ENCODE measurements at places on chromosomes 11 and 22.

GRCh38 chr11:8870411-8871170 lies 40.4 kb upstream of the AKIP1 start:
- DNase-seq, result peak; percentile 83

- peak; percentile 51 for DNase-seq
Measured at GRCh38 chr11:102882389-102883024, 7.7 kb upstream of the MMP12 start.

- DNase-seq, result no peak
Measured at GRCh38 chr11:64568041-64568571, 22.9 kb upstream of the SLC22A12 start.

GRCh38 chr11:76839311-76839710 lies 21.4 kb upstream of the ACER3 start:
- DNase-seq, result no peak

DNA sequence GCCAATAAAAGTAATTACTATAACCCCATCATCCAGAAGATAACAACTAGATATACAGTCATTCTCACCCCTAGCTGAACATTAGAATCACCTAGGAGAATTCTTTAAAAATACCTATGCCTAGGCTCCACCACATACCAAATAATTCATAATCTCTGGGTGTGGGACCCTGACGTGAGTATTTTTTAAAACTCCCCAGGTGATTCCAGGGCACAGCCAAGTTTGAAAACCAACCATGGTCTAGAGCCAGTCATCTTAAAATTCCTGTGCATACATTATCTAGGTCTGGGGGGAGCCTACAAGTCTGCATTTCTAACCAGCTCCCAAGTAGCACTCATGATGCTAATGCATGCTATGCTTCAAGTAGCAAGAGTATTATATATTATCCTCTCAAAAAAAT lies 281.0 kb upstream of the MTNR1B start:
- DNase-seq, result no peak

- no peak for DNase-seq
Measured at GRCh38 chr11:46208803-46209202, 68.7 kb upstream of the CREB3L1 start.

DNA sequence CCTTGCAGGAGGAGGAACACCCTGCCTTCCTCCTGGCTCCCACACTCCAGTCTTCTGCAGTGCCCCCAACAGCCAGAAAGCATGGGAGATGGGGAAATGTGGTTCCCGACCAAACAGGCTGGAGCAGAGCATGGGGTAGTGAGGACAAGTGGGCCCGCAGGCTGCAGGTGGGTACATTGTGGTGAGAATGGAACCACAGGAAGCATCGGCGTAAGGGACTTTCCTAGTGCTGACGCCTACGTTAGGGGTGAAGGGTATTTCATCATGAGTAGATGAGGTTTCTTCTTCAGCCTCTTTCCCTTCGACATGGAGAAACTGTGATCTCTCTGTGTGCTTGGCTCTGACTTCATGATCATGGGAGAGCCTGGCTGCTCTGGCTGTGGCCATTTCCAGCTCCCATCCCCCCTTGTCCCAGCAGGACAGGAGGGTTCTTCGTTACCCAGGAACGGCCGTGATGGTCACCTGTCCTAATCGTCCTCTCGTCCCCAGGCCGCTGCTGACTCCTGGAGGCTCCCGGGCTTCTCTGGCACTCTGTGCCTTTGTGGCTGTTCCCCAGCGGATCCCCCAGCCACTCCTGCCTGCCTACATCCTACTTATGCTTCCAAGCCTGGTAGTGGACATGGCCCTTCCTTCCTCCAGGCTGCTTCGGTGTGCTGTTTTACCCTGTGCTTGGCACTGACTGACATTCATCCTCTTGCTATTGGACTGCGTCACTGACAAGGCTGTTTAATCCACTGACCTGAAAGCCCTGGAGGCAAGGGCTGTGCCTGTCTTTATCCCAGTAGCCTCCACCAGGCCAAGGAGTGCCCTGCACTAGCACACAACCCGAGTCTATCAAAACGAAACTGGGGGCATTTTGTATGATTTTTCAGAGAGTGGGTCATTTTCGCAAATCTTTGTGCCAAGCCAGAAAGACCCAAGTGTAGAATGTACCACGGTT lies 65.2 kb upstream of the CECR2 start:
- no peak for DNase-seq

- no peak for DNase-seq
Measured at GRCh38 chr11:1928470-1928890, 9.0 kb downstream of the TNNT3 start.

DNA sequence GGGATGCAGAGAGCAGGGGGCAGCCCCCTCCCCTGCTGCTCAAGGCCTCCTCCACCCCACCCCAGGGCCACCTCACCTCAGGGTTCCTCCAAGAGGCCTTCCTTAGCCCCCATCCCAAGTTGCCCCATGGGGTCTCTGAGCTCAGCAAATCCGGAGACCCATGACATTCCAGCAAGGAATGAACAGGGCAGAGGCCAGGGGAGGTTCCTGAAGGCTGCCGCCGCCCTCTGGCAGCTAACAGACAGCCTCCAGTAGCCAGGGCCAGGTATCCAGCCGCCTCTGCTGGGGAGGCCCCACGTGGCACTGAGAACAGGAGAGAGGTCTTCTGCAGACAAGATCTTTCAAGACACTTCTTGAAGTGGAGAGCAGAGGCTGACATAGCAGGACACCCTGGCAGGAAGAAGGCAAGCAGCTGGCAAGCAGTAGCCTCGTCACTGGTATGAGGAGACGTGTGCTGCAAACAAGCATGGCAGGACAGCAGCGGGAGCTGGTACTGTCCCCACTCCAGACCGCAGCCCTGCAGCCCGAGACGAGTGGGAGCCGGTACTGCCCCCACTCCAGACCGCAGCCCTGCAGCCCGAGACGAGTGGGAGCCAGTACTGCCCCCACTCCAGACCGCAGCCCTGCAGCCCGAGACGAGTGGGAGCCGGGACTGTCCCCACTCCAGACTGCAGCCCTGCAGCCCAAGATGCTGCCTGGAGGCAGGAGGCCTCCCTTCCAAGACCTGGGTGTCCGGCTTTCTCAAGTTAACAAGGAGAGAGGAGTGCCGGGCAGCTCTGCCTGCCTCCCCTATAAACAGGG lies 190.6 kb downstream of the IGLL1 start:
- DNase-seq, result no peak

DNA sequence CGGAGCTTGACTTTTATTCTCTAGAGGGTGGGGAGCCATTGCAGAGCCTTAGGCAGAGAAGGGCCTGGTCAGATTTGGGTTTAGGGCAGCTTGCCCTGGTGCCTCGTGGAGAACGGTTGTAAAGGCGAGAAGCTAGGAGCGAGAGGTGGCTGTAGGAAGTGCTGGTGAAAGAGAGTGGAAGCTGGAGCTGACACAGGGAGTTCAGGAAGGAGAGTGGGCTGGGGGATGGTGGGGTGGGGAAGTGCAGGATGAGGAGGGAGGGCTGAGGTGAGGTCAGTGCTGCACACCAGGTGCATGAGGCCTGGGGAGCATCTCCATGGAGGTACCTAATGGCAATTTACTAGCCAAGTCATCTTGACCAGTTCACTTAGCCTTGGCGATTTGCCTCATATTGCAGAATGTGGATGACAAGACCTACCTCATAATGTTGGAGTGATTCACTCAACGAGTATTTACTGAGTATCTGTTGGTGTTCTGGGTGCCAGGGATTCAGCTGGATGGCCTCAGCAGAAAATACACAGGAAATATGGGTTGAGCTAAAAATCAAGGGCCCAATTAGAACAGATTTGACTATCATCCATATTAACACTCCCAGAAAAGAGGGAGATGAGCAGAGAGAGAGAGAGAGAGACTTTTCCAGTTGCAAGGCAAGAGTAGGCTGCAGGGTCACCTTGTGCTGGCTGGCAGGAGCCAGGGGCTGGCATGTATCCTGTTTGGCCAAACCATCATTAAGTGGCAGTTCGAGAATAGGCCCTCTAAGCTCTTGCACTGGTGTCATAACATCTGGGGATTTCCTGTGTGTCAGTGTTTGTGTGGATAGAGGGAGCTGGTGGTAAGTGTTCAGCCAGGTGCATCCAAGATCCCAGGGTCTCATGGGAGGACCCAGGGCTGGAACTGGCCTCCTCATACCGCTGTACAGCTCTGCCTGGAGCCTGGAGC lies 44.4 kb upstream of the CLDN5 start:
- peak; percentile 54 for DNase-seq

DNA sequence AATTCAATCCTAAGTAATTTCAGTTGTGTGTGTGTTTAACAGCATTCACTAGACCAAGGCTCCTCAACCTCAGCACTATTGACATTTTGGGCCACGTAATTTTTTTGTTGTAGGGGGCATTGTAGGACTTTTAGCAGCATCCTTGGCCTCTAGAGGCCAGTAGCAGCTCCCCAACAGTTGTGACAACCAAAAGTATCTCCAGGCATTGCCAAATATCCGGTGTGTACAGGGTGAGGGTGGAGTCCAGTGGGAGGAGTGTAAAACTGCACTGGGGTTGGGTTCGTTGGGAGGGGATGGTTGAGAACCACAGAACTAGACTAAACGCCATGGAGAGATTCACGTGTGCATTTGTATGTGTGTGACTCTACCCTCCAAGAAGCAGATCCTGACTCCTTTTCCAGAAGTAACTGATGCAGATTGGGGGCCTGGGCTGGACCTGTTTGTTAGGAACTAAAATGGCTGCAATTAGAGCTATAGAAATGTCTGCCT lies 5.9 kb upstream of the PHF21A start:
- peak; percentile 80 for DNase-seq

- DNase-seq, result no peak
Measured at GRCh38 chr11:118216621-118217481, 8.0 kb downstream of the JAML start.

GRCh38 chr11:130313383-130314183 lies 1.1 kb downstream of the ZBTB44 start:
- peak; percentile 19 for DNase-seq

DNA sequence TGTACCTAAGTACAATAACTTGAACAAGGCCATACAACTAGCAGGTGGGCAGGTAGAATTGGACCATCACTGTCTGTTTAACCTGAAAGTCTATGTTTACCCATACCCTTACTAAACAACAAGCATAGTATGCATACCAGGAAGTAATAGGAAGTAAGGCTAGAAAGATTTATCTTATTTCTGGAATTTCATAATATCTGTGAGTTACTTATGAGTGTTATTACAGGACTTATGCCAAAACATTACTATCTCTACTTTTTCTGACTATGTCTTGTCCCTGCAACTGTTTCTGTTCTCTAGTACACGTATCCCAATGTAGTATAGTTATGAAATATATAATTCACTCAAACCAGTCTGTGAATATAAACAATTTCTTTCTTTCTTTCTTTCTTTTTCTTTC lies 1400.8 kb upstream of the TENM4 start:
- DNase-seq, result peak; percentile 44

DNA sequence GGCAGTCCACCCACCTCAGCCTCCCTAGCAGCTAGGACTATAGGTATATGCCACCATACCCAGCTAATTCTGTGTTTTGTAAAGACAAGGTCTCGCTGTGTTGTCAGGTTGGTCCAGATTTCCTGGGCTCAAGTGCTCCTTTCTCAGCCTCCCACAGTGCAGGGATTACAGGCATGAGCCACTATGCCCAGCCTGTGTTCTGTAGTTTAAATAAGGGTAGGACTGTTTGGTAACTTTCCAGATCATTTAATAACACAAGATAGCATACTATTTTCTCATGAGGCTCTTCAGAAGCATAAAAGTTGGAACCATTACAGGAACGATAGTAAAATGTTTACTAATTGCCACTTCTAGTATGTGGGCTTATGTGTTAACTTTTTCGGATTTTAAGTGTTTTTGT lies 38.0 kb upstream of the GRIK4 start:
- DNase-seq, result no peak

- DNase-seq, result no peak
Measured at GRCh38 chr22:47309476-47309875, 547.0 kb downstream of the TBC1D22A start.

GRCh38 chr22:23364389-23364788 lies 184.1 kb downstream of the BCR start:
- DNase-seq, result no peak

GRCh38 chr11:101583251-101584128 lies at the start of gene TRPC6:
Gene TRPC6, minus strand, starts transcription at chr11:101584007. Its CDS starts 504 bp downstream, at chr11:101583503.
- DNase-seq, result peak; percentile 42

DNA sequence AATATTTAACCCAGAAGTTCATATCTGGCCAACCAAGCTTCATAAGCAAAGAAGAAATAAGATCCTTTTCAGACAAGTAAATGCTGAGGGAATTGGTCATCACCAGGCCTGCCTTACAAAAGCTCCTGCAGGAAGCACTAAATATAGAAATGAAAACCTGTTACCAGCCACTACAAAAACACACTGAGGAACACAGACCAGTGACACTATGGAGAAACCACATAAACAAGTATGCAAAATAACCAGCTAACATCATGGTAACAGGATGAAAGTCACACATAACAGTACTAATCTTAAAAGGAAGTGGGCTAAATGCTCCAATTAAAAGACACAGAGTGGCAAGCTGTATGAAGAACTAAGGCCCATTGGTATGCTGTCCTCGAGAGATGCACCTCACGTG lies 311.4 kb downstream of the DYNC2H1 start:
- peak; percentile 83 for DNase-seq

DNA sequence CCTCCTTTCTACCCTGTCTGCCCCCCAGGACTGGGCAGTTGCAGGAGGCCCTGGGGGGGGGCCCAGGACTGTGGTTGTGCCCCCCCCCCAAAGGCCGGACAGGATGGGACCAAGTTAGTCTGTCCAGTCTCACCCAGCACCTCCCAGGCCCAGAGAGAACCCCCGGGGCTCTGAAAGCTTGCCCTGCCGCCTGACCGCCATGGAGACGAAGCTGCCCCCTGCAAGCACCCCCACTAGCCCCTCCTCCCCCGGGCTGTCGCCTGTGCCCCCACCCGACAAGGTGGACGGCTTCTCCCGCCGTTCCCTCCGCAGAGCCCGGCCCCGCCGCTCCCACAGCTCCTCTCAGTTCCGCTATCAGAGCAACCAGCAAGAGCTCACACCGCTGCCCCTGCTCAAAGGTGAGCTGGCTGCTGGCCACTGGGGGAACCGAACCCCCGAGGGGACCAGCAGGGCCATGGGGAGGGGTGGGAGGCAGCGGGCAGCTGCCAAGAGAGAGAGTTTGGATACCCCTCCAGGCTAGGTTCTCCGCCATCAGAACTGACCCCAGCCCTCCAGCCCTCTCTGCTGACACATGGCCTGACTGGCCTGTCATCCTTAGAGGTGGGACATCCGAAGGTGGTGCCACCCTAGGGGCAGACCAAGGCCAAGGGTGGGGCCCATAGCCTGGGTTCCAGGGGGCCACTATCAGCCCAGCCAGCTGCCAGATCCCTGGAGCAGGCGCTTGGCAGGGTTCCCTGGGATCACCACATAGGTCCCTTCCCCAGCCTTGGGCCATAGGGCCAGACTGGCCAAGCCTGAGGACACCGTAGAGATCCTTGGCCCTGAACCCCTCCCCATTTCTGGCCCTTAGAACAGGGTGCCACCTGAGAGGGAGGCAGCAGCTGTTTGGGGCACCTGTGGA lies 1.3 kb downstream of the PPP2R5B start:
- DNase-seq, result no peak

DNA sequence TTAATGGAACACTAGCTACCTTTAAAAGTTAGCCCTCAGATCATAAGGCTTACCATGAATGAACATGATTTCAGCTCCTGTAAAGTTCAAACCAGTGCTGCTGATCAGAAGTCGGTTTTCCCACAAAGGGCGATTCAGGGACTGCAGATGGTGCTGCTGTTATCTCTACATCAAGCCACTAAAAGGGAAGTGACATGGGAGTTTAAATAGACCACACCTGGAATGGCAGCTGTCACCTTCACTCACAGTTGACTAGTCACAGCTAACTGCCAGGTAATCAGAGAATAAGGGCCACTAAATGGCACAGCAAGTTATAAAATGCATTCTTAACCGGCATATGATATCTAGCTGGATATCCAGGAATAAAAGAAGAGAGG lies 581.1 kb upstream of the ARHGAP42 start:
- DNase-seq, result no peak
